ENCODE measurements at places on chromosomes 7 and 10.

DNA sequence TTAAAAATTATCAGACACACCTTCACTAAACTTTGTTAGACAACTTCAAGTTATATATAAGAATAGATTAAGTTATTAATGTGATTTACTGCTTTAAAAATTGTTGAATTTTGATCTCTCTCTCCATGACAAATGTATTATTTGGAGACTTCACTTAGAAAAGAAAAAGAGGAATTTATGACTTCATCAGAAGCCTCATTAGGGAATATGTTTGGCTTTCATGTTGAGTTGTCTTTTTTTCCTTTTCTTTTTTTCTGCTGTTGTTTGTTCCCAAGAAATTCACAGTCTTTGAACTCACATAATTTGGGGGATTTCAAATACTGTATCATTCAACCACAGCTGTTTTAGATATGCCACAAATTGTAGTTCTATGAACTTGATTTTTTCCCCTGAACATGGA, 149.5 kb downstream of the PPP1R9A start:
- DNase-seq: no peak

DNA sequence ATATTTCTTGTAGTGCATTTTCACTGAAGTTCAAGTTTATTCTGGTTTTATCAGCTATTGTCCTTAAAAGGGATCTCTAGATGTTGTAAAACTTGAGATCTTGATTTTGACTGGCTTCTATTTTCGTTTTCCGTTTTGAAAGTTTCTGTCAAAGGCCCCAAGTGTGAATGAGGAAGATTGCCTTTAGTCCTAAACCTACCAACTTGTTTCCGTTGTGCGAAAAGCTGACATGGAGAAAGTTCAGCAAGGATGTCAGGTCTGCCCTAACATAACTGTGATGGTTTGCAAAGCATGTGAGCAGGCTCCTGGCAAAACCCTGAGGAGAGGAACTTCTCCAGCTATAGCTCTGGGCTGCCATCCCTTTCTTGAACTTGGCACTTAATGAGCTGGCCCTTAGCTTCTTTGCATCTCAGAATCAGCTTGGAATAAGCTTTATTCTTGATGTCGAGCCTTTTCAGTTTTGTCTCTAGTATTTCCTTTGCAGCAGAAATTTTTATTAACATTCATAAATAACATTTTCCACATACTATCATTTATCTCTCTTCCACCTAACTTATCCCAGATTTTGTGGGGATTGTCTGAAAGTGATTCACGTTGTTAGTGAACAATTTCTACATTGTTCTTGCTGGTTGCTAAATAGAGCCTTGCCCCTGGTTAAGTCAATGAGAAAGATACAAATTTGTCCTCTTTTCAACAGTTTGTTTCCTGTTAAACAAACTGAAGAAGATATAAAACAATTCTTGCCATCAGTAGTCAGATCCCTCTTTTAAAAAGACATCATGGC, 559.4 kb downstream of the SUGCT start:
- no peak for DNase-seq

DNA sequence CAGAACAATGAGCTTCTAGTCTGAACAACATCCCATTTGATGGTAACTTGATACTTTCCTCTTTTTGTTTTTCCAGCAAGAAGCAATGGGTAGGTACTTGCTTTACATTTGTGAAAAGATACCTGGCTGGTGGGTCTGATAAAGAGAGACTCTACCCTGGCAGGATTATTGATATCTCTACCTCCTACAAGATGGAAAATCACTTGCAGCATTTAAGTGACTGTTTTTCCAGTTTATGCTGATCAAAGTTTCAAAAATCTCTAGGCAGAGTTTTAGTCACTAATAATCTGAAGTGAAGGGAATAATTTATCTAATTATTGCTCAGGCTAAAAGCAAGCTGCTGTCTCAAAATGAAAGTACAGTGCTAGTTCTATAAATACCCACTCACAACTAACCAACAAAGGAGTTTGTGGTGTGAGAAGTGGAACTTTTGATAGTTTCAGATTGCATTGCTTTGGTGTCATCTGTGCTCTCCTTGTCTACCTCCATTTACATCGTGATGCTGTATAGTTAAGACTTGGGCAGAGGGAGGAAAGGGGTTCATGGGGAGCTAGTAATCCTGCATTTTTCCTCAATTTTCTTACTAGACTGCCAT, 86.0 kb upstream of the ANKRD1 start:
- peak; percentile 20 for DNase-seq

- no peak for DNase-seq
Measured at GRCh38 chr7:24436131-24436920, 136.9 kb upstream of the PALS2 start.

DNA sequence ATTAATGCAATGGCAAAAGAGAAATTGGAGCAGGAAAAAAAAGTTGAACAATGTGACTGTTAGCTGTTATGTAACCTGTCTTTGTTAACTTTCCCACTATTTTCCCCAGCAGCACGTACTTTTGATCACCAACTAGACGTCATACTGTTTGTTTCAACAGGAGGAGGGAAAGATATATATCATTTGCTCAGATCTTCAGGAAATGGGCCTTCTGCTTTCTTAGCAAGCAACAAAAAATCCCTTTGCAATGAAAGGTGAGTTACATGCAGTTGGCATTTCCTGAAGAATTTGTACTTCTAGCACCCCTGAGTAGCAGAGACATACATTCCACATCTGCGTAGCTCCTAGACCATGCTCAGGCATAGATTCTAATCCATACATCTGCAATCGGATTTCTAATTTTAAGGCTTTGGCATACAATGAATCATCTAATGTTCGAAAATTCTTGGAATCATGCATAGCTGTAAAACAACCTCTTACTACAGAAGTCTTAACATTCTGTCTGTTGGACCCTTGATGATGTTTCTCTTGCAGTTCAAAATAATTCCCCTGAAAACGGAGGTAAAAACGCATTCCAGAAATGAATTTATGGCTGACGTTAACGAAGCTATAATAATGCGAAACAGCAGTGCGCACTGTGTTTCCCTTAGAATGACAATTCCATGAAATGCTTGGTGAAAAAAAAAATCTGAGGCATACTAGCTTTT, 286.9 kb upstream of the MGMT start:
- DNase-seq: no peak

- DNase-seq: no peak
Measured at GRCh38 chr10:78936412-78937342, 132.1 kb upstream of the ZMIZ1 start.

GRCh38 chr10:10054466-10054865, 963.2 kb upstream of the CELF2 start:
- DNase-seq: no peak

DNA sequence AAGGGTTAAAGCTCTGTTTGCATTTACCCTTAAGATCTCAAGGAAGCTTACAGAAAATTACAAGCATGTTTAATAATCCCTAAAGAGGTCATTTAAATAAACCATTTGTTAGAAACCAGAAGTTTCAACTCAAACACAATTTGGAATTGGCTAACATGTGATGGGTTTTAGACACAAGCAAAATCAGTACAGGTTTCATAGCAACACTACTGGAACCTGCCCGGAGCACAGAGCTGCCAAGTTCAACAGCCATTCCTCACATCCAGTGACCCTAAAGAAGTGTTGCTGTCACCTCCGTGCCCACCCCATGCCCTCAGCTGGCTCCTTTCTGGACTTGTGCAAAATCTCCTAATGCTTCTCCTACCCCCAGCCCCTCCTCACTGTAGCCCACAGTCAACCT, 338.8 kb upstream of the AUTS2 start:
- DNase-seq: no peak

DNA sequence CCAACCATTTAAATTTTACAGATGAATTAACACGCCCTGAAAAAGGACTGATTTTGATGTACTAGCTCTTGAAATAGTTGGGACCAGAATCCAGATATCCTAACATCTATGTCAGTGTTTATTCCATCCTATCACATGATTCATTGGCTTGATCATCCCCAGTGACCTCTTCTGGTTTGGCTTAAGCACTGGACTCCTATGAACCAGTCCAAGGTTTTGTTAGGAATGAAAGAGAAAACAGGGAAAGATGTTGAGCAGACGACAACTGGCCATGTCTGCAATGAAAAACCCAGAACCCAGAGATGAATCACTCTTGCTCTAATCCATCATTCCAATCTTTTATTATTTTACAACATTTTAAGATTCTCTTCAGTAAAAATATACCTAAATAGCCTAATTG, 1080.9 kb downstream of the SORCS1 start:
- DNase-seq: no peak

DNA sequence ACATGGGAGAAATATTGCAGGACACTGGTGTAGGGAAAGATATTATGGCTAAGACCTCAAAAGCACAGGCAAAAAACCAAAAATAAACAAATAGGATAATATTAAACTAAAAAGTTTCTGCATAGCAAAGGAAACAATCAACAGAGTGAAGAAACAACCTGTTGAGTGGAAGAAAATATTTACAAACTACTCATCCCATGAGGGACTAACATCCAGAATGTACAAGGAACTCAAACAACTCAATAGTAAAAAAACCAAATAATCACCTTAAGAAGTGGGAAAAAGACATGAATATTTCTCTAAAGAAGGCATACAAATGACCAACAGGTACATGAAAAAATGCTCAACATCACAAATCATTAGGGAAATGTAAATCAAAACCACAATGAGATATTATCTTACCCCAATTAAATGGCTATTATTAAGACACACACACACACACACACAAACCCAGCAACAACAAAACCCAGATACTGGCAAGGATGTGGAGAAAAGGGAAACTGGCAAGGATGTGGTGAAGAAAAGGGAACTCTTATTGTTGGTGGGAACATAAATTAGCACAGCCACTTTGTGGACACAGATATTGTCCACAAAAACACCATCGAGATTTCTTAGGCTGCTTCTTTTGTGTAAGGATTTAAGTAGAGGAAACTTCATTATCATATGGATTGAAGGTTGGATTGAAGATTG, 9.8 kb upstream of the RAB18 start:
- no peak for DNase-seq

- DNase-seq: no peak
Measured at GRCh38 chr7:152336754-152337368, 98.9 kb downstream of the KMT2C start.

- no peak for DNase-seq
Measured at GRCh38 chr10:30553626-30554439, 75.7 kb downstream of the LYZL2 start.

DNA sequence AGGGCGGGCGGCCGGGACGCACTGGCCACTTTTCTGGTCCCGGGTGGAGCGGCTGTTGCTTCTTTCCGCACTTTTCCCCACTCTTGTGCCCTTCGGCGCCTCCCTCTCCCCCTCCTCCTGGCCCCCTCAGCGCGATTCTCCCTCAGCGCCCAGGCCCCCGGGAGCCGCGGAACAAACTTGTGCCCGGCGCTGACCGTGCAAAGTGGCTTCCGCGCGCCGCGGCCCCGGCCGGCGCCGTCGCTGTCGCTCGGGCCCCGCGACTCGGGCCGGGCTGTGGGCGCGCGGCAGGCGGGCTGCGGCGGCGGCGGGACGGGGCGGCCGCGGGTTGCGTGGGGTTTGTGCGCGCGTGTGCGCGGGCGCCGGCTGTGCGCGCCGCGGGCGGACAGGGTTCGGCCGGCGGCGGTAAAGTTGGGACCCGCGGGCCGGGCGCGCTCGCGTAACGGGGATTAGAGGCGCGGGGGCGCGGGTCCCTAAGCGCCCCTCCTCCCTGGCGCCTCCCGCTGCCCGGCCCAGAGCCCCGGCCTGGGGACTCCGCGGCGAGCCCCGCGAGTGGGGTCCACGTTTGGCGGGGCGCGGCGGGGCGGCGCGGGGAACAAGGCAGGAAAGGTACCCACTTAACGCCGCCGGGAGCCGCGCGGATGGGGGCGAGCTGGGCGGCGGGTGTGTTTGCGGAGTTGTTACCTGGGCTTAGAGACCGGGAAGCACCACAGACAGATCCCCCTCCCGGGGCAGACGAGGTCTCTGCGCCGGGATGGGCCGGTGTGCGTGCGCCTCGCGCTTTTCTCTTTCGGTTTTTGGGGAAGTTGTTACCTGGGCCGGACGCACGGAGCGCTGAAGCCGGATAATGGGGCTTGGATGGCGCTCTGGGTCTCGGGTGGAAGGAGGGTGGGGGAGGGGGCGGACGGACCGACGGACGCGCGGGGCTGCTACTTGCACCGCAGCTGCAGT, 860 bp downstream of the ZEB1 start:
- peak; percentile 18 for DNase-seq

DNA sequence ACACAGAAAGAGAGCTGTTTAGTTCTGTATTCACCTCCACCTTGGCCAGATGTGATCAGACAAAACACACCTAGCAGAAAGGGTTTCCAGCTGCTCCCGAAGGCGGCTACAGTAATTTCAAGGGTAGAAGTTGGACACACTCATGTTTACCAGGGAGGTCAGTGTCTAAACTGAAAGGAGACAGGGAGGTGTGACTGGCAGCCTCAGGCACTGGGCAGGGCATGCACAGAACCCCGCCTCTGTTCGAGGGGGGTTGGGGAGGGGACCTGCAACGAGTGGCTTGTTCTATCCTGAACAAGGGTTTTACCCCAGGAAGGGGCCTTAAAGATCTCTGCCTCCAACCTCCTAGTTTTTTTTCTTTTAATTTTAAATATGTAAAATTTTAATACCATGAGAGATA, 49.6 kb downstream of the BPGM start:
- DNase-seq: no peak

DNA sequence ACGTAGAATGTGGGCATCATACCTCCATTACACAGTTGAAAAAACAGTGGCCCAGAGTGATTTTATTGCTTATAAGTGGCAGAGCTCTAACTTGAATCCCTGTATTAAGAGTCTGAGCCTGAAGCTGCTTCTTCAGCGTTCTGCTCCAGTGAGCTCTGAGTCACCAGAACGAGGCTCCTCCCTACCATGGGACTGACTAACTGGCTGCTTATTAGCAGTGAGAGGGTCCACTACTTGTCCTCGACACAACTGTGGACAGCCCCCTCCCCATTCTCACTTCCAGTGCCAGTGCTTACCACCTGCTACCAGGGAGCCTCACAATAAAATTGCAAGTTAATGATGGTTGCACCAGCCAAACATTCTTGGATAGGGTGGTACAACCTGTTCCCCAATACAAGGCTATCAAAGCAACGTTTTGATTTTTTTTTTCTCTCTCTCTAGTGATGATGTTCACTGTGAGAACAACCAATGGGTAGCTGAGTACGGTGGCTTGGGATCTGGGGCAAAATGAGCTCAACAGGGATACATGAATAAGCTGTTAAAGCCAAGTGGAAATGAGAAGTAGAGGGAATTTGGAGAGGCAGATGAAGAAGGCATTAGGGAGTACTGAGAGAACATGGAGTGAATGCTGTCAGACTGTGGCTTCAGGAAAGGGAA, 2.7 kb upstream of the NRG3 start:
- no peak for DNase-seq
